Eye (tissue), 1 donor: ENCODE measurements at places on chromosomes 3 and 15.
A peak's percentile ranks its signal among the peaks of the same experiment; 100 is the strongest.

GRCh38 chr15:49471733-49472132 lies 48.7 kb downstream of the FGF7 start:
- DNase-seq = no peak

DNA sequence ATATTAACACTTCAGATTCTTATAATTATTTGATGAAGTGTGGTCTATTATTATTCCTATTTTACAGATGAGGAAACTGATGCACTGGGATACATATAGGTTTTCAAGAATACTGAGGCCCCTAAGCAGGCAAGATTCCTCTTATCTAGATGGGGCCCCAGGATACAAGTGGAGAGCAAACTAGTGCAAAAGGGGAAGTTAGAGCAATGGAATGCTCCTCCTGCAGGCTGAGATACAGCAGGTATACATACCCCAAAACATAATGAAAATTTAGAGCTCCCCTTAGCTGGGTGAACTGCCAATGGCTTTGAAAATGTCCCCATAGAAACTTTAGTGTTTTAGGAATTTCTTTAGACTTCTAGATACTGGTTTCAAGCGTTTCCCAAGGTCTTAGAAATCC lies 247.1 kb downstream of the CHST2 start:
- DNase-seq = no peak

DNA sequence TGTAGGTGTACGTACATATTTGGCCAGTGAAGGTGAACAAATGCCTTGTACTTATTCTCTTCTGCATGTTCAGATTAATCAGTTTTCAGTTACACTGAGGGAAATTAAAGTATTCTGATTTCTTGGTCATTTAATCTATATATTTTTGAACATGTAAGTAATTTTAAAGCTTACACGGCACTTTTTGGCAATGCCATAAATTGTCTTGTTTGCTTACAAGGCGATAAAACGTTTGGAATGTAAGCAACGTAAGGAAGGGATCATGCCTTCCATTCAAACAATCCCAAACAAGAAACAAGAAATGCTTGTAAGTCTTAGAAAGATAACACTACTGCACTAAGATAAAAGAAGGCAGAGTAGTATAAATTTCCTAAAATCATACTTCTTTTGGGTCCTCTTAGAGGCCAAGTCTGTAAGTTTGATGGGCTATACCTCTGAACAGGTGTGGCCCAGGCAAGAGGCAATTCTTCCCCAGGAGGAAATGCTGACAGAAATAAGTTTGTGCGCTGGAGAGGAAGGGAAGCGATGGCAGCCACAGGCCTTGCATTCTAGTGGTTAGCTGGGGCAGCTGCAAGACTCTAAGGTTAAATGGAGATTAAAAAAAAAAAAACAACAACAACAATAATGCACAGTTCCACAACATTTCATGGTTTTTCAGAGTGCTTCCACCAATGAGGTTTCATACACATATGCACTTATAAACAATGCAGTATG lies 73.8 kb downstream of the GOLIM4 start:
- no peak for DNase-seq

GRCh38 chr3:39383045-39383880 lies at the start of gene SLC25A38:
TSS of gene SLC25A38 (plus strand) at chr3:39383370. CDS start at chr3:39383725, 355 bp downstream.
- DNase-seq = peak; percentile 93

GRCh38 chr3:30615615-30616346 lies 9.4 kb downstream of the TGFBR2 start:
- no peak for DNase-seq

DNA sequence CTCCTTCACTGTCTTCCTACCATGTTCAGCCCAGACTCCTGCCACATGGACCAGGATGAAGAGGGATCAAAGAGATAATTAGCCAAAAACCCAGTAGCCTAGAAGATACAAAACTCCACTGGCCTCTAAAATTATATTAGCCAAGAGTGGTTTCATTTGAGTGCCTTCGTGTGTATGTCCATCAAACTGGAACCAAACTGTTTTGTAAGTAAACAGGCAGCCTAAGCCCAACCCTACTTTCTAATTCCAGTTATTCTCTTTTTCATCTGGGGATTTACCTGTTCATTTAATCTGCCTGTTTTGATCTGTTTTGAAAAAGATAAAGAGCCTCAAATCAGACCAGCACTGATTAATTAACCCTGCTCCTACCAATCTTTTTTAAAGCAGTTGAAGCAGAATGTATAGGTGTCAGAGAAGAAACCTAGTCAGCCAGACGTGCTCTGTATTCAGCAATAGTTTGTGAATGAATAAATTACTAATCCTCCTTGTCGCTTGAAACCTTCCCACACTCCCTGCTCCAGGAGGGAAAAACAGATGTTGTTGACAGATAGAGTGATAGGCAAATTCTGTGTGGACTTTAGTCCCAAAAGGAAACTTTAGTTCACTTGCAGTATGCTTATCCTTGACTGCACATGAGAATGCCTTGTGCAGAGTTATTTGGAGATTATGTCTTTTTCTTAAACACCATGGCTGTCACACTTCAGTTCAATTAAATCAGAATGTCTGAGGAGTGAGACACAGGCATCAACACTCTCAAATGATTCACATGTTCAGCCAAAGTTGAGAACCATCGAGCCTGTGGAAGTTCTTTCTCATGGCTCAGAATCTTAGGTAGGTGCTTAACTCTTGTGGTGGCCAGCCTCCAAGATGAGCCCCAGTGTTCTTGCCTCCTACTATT lies 55.5 kb upstream of the ZBED2 start:
- no peak for DNase-seq

- DNase-seq = no peak
Measured at GRCh38 chr15:61815356-61816083, 244.7 kb downstream of the VPS13C start.

DNA sequence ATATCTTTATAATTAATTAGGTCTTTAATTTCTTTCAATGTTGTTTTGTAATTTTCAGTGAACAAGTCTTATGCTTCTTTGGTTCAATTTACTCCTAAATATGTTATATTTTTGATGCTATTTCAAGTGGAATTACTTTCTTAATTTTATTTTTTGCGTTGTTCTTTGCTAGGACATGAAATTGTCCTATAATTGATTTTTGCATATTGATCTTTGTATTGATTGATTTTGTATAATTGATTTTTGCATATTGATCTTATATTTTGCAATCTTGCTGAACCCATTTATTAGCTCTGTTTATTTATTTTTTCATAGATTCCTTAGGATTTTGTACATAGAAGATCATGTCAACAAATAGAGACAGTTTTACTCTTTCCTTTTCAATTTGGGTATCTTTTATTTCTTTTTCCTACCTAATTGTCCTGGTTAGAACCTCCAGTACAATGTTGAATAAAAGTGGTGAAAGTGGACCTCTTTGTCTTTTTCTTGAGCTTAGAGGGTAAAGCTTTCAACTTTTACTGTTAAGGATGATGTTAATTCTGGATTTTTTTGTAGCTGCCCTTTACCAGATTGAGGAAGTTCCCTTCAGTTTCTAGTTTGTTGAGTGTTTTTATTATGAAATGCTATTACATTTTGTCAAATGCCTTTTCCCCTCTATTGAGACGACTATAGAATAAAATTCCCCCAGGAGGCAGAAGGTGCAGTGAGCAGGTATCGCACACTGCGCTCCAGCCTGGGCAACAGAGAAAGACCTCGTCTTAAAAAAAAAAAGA lies 36.8 kb upstream of the CCDC50 start:
- DNase-seq = no peak

DNA sequence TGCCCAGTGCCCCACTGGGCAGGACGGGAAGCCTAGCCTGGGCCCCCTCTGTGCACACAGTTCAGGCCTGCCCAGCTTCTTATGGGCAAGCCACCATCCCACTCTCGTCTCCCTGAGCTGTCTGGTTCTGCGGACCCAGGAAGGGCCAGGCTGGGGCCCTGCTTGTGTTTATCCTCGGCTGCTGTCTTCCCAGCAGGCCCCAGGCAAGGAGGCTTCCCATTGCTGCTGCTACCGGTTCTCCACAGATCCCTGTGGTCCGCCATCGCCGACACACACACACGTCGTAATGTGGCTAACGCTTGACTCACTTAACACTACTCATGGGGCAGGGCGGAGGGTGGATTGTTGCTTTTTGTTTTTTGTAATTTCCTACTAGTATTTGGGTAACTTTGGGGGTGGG lies 52.4 kb upstream of the SLC6A1 start:
- no peak for DNase-seq

- peak; percentile 83 for DNase-seq
Measured at GRCh38 chr3:108477511-108478147, 32.8 kb downstream of the MYH15 start.

DNA sequence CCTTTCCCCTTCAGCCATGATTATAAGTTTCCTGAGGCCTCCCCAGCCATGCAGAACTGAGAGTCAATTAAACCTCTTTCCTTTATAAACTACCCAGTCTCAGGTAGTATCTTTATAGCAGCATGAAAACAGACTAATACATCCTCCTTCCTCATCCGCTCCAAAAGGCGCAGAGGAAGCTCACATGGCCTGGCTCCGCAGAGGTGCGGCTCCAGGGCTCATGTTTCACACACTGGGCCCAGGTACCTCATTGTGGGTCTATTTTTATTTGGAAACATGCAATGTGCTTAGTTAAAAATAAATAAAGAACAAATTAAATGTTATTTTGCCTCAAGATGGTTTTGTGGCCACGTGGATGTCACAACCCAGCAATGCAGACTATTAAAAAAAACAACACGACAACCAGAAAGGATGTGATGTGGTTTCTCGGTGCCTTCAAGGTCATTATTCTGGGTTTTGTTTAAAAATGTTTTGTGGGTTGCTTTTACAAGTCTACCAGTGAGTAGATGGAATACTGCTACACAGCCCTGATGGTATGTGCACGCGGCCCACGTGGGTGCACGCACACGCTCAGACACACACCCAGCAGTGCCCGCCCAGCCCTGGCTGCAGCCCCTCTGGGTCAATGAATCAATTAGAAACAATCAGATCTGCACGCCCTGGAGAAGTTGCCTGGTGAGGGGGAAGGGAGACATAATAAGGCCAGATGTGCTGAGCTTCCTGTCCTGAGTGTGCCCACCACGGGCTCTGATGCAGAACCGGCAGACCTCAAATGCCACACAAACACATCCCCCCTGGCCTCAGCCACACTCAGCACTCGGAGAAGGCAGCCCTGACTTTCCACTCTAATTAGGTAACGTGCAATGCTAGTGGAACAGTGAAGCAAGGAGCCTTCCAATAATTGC lies 140.1 kb downstream of the ADAMTS17 start:
- DNase-seq = peak; percentile 69

GRCh38 chr15:101045835-101046691 lies 126.9 kb downstream of the LRRK1 start:
- DNase-seq = no peak
